Left kidney (tissue), 8 donors: ENCODE measurements at places on chromosomes 12 and 14. TPM values are rescaled to one million over a fixed set of nuclear protein-coding genes. Genes with fewer than 3 reads are reported as not detected.

The KIF5A gene
- 0.42 TPM for polyA plus RNA-seq

The MYF6 gene
- polyA plus RNA-seq: 0.15 TPM

The CELA1 gene
- polyA plus RNA-seq: not detected

The BCL11B gene
- polyA plus RNA-seq: 2.7 TPM

The PELI2 gene
- 28.3 TPM for polyA plus RNA-seq

The KRT7 gene
- 56.5 TPM for polyA plus RNA-seq

The HNRNPC gene
- 908 TPM for polyA plus RNA-seq

The HHIPL1 gene
- 0.98 TPM for polyA plus RNA-seq

The CSAD gene
- polyA plus RNA-seq: 105 TPM

The NELL2 gene
- 26.0 TPM for polyA plus RNA-seq

The BRMS1L gene
- polyA plus RNA-seq: 24.0 TPM

The ART4 gene
- polyA plus RNA-seq: 0.22 TPM

The SELPLG gene
- 1.3 TPM for polyA plus RNA-seq

The AQP6 gene
- polyA plus RNA-seq: 21.1 TPM

The LMNTD1 gene
- polyA plus RNA-seq: not detected

The MFAP5 gene
- 0.25 TPM for polyA plus RNA-seq

The BICDL1 gene
- 37.8 TPM for polyA plus RNA-seq

The NRL gene
- 2.6 TPM for polyA plus RNA-seq

The KITLG gene
- polyA plus RNA-seq: 33.1 TPM

The ARHGEF40 gene
- 82.7 TPM for polyA plus RNA-seq

The TESPA1 gene
- polyA plus RNA-seq: 0.18 TPM

The BBOF1 gene
- polyA plus RNA-seq: 22.3 TPM

The HOXC11 gene
- 2.1 TPM for polyA plus RNA-seq

The PLBD1 gene
- polyA plus RNA-seq: 43.7 TPM

The SLC39A5 gene
- 51.0 TPM for polyA plus RNA-seq

The CLBA1 gene
- 25.0 TPM for polyA plus RNA-seq

The AKAP6 gene
- 2.9 TPM for polyA plus RNA-seq

The NOVA1 gene
- polyA plus RNA-seq: 34.0 TPM

The TAS2R20 gene
- 3.2 TPM for polyA plus RNA-seq

The PTHLH gene
- 0.67 TPM for polyA plus RNA-seq

The KCNC2 gene
- 0.55 TPM for polyA plus RNA-seq
